ENCODE measurements at places on chromosomes 13 and 19. TPM values are rescaled to one million over a fixed set of nuclear protein-coding genes. Genes with fewer than 3 reads are reported as not detected.

The CD209 gene
- not detected for total RNA-seq

GRCh38 chr19:35696835-35697234, 7.5 kb upstream of the ZBTB32 start:
- no peaks in the 10 kb centered on the region for H3K4me1 ChIP-seq
- H3K4me3 ChIP-seq = no peak overlapping the region
- peaks cover 1% of the 10 kb centered on the region for H3K27me3 ChIP-seq
- H3K36me3 ChIP-seq = no peaks in the 10 kb centered on the region

DNA sequence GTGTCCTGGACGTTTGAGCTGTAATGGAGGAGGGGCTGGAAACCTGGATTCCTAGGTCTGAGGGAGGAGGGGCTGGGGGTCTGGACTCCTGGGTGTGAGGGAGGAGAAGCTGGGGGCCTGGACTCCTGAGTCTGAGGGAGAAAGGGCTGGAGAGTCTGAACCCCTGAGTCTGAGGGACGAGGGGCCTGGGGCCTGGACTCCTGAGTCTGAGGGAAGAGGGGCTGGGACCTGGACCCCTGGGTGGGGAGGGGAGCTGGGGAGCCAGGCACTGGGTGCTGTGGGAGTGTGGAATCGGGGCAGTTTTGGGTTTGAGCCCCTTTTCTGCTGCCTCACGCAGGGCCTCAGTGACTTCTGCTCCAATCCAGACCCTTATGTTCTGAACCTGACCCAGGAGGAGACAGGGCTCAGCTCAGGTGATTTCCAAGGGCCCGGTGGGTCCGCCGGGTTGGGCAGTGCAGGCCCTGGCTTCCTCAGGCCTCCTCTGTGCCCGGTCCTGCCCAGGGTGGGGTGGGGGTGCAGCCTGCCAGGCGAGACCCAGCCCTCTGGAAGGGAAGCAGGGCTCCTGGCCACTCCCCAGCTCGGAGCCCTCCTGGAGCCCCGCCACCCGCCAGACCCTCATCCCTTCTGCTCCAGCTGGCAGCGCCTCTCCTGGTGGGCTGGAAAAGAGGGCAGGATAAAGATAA, 14.4 kb downstream of the TTYH1 start:
- H3K27ac ChIP-seq = no peak overlapping the region
- no peaks in the 10 kb centered on the region for H3K36me3 ChIP-seq
- H3K27me3 ChIP-seq = peaks cover 8% of the 10 kb centered on the region
- peaks cover 7% of the 10 kb centered on the region for H3K4me1 ChIP-seq
- DNase-seq = no peak

DNA sequence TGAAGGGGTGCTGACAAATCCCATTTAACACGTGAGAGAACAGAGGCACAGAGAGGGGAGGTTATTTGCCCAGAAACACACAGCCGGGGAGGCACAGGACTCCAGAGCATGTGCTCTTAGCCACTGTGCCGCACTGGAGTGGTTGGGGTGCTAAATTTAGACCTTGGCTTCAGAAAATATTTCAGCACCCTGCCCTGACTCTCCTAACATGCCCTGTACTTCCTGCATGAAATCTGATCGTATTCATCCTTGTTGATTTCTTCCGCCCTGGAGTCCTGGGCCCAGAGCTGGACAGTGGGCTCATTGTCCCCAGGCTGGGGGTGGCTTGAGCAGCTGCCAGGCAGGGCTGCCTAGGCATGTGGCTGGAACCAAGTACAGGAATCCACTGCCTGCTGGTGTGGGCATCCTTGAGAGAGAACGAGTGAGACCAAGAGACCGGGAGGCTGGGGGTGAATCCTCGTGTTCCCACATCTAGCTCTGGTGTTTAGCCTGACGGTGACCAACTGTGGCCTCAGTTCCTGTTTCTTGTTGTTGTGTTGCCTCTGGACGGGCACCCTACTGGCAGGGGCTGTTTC, 5.3 kb downstream of the SLC27A1 start:
- H3K36me3 ChIP-seq = no peaks in the 10 kb centered on the region
- peaks cover 4% of the 10 kb centered on the region for H3K27me3 ChIP-seq
- no peak overlapping the region for H3K27ac ChIP-seq

GRCh38 chr13:113053801-113054604, 51.6 kb upstream of the F7 start:
- H3K4me3 ChIP-seq = no peak overlapping the region
- H3K36me3 ChIP-seq = peaks cover 4% of the 10 kb centered on the region
- no peak for DNase-seq

Measured in endothelial cell (in vitro differentiated cells).